ENCODE measurements at places on chromosomes 3 and 15.

DNA sequence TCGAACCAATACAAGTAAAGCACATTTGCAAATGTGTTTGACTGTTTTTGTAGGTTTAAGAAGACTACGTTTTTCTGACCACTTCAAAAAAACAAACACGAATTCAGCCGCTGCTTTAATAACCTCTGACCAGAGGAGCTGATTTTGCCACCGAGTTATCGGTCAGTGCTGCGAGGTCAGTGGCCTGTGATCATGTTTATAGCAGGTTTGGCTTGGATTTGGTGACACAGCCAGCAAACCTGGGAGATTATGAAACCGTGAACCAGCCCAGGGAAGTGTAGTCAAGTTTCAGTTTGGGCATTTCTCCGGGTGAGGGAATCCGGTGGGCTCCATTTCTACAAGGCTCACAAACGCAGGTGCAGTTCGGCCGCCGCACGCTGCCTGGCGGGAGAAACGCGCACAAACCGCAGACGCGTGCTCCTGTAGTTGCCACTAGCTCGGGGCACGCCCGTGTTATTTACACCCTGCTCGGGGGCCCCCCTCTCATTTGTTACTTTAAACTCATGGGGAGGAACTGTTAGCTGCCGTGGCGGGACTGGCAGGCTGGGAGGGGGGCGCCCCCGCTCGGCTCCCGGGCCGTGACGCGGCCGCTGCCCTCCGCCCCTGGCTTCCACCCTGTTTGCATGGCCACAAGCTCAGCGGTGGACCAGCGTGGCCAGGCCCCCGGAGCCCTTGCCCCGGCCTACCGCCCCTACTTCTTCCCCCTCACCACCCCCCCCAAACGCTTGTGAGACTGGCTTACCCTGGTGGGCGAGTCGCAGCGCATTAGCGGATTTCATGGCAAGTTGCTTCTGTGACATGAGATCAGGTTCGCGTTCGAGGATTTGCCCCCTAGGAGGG, 13.6 kb upstream of the ONECUT1 start:
- no peak for DNase-seq

DNA sequence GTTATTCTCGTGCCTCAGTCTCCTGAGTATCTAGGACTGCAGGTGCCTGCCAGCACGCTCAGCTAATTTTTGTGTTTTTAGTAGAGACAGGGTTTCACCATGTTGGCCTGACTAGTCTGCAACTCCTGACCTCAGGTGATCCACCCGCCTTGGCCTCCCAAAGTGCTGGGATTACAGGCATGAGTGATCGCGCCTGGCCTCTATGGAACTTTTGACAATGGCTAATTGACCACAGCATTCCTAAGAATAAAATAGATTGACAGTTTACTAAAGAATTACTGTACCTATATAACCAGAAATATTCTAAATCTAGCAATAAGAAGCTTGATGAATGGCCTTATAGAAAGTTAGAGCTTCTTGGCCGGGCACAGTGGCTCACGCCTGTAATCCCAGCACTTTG, 51.0 kb upstream of the TRIM42 start:
- DNase-seq, result no peak

GRCh38 chr3:121677141-121677540, 16.4 kb upstream of the HCLS1 start:
- DNase-seq, result no peak

GRCh38 chr3:25235031-25235430, 193.0 kb upstream of the RARB start:
- peak; percentile 39 for DNase-seq

- DNase-seq, result peak; percentile 67
Measured at GRCh38 chr3:66485291-66485968, 15.4 kb downstream of the LRIG1 start.

DNA sequence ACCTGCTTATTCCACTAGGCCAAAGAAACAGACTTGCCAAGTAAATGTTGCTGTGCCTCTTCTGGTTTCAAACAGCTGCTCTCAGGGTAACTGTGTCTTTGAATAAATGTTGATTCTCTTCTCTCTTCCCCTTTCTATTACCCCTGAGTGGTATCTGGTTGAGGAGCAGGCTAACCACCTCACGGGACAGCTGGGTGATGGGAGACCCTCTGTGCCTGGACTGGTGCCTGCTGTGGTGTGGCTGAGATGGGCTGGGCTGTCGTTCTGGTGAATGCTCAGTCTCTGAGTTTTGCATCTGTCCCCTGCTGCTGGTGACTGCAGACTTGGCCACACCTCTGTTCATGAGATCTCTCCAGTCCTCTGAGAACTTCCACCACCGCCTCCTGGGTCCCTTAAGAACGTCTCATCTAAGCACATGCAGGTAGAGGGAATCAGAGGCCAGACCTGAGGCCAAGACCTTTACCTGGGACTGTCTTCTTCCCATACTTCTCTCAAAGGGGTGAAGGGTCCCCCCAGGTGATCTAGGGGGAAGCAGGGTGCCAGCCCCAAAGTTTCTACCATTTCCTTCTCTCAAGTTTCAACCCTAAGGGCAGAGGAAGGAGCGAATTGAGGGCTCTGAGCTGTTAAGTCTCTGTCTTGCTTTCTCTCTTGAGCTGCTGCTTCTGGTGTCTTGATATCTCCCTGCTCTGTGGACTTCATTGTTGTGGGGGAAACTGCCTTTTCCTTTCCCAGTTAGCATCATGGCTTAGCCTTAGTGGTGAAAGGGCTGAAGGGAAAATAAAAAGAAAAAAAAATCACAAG, 252.9 kb downstream of the EBLN2 start:
- no peak for DNase-seq

DNA sequence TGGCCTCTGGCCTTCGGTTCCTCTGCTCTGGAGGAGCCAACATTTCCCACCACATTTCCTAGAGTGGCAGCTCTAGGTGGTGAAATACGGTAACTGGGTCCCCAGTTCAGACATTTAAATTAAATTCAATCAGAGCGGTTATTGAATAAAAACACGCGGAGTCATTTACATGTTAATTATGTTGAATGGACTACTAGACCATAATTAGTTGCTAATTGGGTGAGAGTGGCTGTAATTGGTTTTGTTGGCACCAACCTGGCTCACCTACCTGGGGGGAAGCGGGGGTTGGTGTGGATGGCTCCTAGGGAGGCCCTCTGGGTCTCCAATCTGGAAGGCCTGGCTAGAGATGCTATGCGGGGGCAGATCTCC, 12.7 kb downstream of the SEMA3F start:
- DNase-seq, result no peak

DNA sequence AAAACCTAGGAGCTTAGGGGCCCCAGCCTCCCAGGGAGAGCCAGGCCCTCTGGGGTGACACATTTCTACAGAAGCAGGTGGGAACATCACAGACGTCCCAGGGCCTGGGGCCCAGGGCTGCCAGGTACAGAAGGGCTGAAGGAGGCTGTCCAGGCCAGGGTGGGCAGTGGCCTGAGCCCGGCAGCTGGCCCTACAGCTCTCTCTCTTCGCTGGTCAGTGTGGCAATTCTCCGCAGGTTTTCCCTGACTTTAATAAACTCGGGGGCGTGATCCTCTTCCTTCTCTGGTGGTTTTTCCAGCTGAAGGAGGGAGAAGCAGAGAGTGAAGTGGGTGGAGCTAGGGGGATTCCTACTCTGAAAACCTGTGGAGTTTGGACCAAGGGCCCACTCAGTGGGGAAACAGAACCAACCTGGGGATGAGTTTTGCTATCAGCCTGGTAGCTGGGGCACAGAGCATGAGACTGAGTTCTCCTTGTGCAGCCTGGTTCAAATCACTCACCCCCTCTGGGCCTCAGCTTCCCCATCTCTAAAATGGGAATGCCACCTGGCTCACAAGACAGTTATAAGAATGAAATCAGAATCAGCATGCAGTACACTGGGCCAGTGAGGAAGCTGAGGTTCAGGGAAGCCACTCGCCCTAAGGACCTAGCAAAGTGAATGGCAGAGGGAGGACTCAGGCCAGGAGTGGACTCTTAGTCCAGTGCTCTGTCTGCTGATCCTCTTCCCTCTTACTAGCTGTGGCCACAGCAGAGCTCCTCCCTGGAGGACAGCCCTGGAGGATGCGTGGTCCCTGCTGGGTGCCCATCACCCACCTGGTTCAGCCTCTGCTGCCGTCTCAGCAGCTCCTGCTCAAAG, 10.6 kb downstream of the FAM107A start:
- no peak for DNase-seq

DNA sequence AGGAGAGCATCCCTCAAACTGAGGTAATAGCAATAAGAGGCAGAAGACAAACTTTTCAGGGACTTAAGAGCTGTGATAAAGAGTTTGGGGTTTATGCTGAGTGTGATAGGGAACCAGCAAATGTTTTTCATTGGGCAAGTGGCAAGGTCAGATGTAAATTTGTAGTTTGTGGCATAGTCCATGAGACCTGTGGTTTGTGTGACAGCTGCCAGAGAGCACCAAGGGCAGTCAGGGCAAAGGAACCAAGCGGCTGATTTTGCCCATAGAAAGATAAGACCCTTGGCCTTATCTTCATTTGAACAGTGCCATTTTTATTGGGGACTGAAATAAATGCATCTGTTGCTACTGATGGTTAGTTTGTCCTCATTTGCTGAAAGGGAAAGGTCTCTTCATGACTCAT, 220.3 kb downstream of the LRRN1 start:
- no peak for DNase-seq

DNA sequence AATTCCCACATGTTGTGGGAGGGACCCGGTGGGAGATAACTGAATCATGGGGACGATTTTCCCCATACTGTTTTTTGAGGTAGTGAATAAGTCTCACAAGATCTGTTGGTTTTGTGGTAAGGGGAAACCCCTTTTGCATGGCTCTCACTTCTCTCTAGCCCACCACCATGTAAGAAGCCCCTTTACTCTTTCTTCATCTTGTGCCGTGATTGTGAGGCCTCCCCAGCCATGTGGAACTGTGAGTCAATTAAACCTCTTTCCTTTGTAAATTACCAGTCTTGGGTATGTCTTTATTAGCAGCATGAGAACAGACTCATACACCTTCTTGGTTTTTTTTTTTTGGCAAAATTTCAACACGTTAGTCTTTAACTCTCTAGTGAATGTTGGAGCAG, 18.1 kb downstream of the ARL8B start:
- no peak for DNase-seq

- DNase-seq, result no peak
Measured at GRCh38 chr3:85977615-85978338, 1013.2 kb downstream of the VGLL3 start.

GRCh38 chr15:101043911-101044624, 124.9 kb downstream of the LRRK1 start:
- DNase-seq, result no peak

DNA sequence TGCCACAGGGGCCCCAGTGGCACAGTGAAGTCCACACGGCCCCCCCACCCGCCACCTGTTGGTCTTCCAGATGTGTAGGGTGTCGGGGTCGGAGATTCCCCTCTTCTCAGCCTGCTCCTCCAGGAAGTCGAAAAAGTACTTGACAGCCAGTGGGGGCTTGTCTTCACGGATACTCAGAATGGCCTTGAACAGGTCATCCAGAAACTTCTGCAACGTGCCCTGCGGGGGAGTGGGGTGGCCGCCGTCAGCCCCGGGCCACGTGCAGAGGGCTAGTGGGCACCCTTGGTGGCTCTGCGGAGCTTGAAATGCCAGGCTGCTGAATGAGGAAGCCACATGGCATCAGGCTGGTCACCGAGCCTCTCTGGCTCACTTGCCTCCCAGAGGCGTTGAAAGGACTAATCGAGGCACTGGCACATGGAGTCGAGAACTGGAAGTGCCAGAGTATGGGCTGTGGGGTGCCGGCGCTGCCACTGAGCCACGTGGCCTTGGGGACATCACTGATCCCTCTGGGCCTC, 16.6 kb downstream of the H1-8 start:
- no peak for DNase-seq

- DNase-seq, result peak; percentile 80
Measured at GRCh38 chr3:186318135-186318534, 43.9 kb downstream of the DGKG start.

- DNase-seq, result peak; percentile 82
Measured at GRCh38 chr15:23687143-23687470, at the start of gene NDN. NDN (minus strand) TSS chr15:23687305; CDS start chr15:23687217, 88 bp downstream.

DNA sequence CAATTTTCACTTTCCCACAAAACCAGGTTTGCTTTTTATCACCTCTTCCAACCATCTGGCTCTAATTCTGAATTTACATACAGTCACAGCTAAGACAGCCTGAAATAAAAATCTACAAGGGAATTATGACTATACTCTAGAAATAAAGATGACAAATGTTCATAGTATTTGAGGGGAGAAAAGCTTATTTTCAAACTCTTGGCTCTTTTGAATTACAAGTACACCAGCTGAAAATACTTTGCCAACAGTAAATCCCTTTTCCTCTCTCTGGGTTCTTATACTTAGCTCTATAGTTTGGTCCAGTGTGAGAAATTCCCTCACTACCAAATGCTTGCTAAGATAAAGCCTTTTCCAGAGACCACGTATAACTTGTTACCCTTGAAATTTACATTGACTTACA, 1037.9 kb downstream of the ROBO1 start:
- DNase-seq, result no peak

DNA sequence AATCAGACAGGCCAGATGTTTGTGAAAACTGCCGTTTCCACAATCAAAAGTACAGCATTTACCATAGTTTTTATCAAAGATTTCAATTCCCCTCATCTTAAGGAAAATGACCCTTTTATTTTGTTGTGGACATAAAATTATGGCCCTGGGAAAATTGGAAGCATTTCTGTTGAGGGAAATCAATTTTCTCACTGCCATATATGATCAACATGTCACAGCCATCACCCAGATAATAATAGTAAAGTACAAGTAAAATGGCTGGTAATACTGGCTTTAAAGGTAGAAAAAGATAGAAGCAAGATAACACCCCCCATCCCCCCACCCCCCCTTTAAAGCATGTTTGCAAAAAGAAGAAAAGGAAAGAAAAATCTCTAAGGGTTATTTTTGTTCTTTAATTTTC, 311.7 kb downstream of the WDR72 start:
- no peak for DNase-seq

GRCh38 chr3:171760477-171760876, 49.8 kb downstream of the PLD1 start:
- DNase-seq, result no peak

- no peak for DNase-seq
Measured at GRCh38 chr3:101433652-101434051, 79.4 kb downstream of the SENP7 start.

DNA sequence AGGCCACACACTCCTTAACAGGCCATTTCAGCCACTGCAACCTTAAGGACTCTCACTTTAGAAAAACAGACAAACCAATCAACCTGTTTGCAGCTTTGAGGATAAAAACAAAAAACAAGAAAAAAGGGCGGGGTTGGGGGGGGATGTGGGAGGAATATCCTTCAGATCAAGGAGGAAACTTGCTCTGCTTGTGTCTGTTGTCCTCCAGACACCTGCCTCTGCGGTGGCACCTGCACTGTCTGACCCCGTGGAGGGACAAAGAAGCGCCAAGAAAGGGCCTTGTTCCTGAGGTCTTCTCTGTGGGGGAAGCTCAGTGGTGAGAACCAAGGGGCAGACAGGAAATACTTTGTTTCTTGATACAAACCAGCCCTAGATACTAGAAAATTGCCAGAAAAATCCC, 70.5 kb downstream of the POLR2M start:
- no peak for DNase-seq

- peak; percentile 29 for DNase-seq
Measured at GRCh38 chr3:110808630-110809029, 263.0 kb upstream of the NECTIN3 start.

GRCh38 chr3:66195347-66195783, 25.4 kb upstream of the SLC25A26 start:
- peak; percentile 67 for DNase-seq
